Vagina (tissue), 2 donors: ENCODE measurements at places on chromosomes 7 and 10. TPM values are rescaled to one million over a fixed set of nuclear protein-coding genes. Genes with fewer than 3 reads are reported as not detected.

Gene RHOBTB1
- 11.0 TPM for total RNA-seq

Gene POLR2J2
- 2.2 TPM for total RNA-seq

Gene MACROH2A2
- 15.5 TPM for total RNA-seq

Gene VSIR
- 96.5 TPM for total RNA-seq

Gene HOXA4
- total RNA-seq: 0.98 TPM

Gene GPR15LG
- 98.0 TPM for total RNA-seq

Gene VSTM4
- 14.0 TPM for total RNA-seq

Gene UPP1
- 79.8 TPM for total RNA-seq

Gene LBX1
- total RNA-seq: not detected

Gene EGR2
- 3.2 TPM for total RNA-seq

Gene IDI2
- not detected for total RNA-seq

Gene OR6B1
- not detected for total RNA-seq

Gene TBX20
- 0.49 TPM for total RNA-seq

Gene GET4
- 35.8 TPM for total RNA-seq

Gene CDHR1
- total RNA-seq: 6.4 TPM

Gene NSMCE4A
- total RNA-seq: 80.8 TPM

Gene JAKMIP3
- total RNA-seq: 0.49 TPM

Gene CYP3A7
- not detected for total RNA-seq

Gene NME8
- not detected for total RNA-seq

Gene HPSE2
- total RNA-seq: 10.6 TPM

Gene EPC1
- 54.5 TPM for total RNA-seq

Gene INA
- total RNA-seq: 3.9 TPM

Gene ETV1
- total RNA-seq: 4.2 TPM

Gene PAX4
- total RNA-seq: not detected

Gene NEUROD6
- not detected for total RNA-seq

Gene WIPF3
- 0.25 TPM for total RNA-seq

Gene BEND7
- 16.2 TPM for total RNA-seq

Gene NPTX2
- total RNA-seq: 13.0 TPM

Gene CDC14C
- total RNA-seq: not detected

Gene PDIA4
- 69.5 TPM for total RNA-seq

Gene GBX1
- total RNA-seq: not detected

Gene ERVW-1
- total RNA-seq: not detected

Gene ADAMTS14
- total RNA-seq: not detected
